ENCODE measurements at places on chromosomes 11 and 22.

- no peak for DNase-seq
These were observed 69.2 kb downstream of the SCUBE1 start for GRCh38 chr22:43273902-43274484.

DNA sequence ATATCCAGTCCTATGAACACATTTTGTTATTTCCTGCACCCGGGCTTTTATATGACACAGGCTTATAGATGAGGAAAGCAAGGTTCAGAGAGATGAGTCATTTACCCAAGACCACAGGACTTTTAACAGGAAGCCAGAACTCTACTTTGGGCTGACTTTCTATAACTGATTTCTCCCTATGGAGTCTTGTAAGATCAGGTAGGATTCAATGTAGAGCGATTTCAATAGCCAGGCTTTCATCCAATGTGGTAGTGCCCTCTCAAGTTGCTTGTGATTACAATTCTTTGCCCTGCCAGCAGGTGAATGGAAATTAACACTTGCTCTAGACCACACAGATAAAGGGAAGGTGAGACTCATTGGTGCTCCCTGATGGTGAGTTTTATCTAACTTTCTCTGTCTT lies 378.3 kb downstream of the INSC start:
- no peak for DNase-seq

GRCh38 chr11:65492637-65493366 lies 6.0 kb upstream of the MALAT1 start:
- no peak for DNase-seq

- DNase-seq = no peak
These were observed 66.7 kb upstream of the CLTCL1 start for GRCh38 chr22:19358195-19358594.

GRCh38 chr11:38547462-38547861 lies 1949.4 kb upstream of the RAG2 start:
- no peak for DNase-seq

GRCh38 chr22:29901354-29901753 lies 18.4 kb downstream of the MTMR3 start:
- no peak for DNase-seq

GRCh38 chr11:18578975-18579598 lies 9.4 kb downstream of the UEVLD start:
- DNase-seq = no peak

DNA sequence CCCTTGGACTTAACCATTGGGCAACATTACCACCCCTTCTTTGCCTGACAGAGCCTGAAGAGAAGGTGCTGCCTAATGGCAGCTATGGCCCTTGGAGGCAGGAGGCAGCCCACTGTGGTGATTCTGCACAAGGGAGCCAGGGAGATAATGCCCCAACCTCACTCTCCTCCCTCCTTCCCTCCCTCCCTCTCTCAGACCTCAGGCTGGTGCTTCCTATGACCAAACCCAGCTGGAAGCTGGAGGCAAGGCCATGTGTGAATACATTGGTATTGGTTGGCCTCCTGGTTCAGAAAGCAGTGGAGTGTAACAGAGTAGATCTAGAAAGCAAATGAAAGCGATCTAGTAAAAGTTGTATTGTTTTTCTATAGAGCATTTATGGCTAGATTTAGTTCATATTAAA lies 233.1 kb downstream of the CSNK2A3 start:
- no peak for DNase-seq

GRCh38 chr11:64865286-64866172 lies 12.9 kb downstream of the EHD1 start:
- no peak for DNase-seq

DNA sequence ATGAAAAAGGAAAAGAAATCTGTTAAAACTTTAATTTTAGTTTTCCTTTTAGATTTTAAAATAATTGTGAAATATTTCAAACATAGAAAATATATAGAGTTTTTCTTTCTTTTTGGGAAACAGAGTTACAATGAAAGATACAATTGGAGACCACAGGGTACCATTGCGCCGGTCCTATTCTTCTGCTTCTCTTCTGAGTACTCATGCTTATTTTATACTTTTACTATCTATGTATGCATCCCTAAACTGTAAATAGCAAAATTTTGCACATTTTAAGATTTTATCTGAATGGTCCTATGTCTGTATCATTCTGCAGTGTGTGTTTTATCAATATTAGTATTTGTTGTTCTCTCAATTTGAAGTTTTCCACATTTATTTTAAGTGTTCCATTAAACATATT lies 65.0 kb downstream of the EHF start:
- DNase-seq = no peak

DNA sequence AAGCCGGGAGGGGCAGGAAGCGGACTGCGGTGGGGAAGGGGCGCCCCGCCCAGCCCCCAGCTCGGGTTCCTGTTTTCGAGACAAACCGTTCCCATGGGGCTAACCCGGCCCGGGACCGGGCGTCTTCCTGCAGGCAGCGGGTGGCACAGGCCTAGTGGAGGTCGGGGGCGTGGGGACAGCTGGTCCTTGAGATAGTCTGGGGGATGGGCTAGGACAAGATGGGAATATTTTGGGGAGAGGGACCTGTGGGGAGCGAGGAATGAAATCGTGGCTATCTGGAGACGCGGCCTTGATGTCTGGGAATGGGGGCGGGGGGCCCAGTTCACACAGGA lies 1.2 kb upstream of the RASGRP2 start:
- DNase-seq = no peak

GRCh38 chr11:92801685-92802084 lies 167.8 kb upstream of the MTNR1B start:
- DNase-seq = no peak

GRCh38 chr11:65315866-65316226 lies 1.2 kb downstream of the CDC42EP2 start:
- DNase-seq = no peak

Data from GOT3 (cell line).